ENCODE measurements at places on chromosomes 3 and 15.
A peak's percentile ranks its signal among the peaks of the same experiment; 100 is the strongest.

GRCh38 chr3:107861904-107862303 lies 228.9 kb downstream of the CD47 start:
- DNase-seq = no peak

DNA sequence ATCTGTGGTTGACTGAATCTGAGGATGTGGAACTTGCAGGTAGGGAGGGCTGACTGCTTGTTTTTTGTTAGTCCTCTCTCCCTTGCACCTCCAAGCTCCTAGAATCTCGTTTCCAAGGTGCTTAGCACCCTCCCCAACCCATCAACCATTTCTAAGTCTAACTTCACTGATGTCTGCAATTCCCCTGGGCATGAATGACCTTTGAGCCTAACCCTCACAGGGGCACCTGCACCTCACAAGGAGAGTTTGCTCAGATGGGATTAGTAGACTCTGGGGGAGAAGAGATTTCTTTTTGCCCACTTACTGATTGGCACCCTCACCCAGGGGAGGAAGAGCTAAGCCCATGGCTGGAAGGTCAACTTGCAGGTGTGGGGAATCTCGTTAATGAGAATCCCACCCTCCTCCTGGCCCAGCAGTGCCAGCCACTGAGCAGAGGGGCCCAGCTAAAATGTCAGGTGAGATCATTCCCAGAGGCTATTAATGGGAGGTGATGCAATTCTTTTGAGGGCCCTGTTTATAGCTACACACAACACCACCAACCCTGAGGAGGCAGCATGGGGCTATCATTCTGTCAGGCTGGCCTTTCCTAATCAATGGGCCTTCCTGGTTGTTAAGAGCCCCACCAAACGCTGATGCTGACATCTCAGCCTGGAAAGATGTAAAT lies 81.6 kb upstream of the HERC1 start:
- DNase-seq = peak; percentile 11

DNA sequence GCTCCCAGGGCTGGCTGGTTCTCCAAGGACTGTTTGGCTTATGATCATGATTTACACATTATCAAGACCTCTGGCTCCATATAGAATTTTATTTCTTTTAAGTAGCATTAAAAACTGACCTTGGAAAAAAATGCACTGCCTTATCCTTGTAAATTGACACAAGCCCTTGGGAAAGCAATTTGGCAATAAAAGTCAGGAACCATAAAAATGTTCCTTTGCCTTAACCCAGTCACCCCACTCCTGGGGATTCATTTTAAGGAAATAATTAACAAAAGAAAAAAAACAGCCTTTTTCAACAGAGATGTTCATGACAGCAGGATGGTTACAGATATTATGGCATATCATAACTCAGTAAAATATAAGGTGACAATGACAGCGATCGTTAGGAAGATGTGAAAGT lies 51.6 kb upstream of the NR2E3 start:
- DNase-seq = no peak

- DNase-seq = no peak
These were observed 67.4 kb downstream of the CORO2B start for GRCh38 chr15:68646156-68646555.

GRCh38 chr3:46936733-46937250 lies 39.8 kb downstream of the CCDC12 start:
- peak; percentile 20 for DNase-seq

- DNase-seq = no peak
These were observed 166.6 kb upstream of the ZNF717 start for GRCh38 chr3:75951941-75952340.

GRCh38 chr3:126541628-126542339 lies 16.9 kb downstream of the C3orf22 start:
- DNase-seq = no peak

DNA sequence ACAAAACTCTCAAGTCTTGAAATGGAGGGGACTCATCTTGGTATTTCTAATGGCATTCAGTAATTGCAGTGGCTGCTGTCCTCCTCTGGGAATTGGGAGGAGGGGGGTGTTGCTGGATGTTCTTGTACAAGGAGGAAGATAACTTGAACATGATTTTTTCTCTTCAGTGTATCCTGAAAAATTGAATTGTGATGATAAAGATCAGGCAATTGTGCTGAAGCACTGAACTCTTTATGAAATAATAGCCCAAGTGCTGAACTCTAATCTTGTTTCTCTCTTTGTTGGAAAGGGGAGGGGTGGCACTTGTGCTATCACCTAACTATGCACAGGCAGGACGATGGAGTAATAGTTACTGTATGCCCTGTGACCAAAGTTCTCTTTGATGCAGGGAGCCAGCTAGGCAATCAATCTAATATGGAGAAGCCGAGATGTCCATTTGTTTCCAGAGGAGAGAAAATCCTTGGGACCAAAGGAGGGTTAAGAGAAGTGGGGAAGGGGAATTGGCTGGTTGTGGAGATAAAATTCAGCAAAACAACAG lies 68.1 kb upstream of the ATP2C1 start:
- DNase-seq = no peak

DNA sequence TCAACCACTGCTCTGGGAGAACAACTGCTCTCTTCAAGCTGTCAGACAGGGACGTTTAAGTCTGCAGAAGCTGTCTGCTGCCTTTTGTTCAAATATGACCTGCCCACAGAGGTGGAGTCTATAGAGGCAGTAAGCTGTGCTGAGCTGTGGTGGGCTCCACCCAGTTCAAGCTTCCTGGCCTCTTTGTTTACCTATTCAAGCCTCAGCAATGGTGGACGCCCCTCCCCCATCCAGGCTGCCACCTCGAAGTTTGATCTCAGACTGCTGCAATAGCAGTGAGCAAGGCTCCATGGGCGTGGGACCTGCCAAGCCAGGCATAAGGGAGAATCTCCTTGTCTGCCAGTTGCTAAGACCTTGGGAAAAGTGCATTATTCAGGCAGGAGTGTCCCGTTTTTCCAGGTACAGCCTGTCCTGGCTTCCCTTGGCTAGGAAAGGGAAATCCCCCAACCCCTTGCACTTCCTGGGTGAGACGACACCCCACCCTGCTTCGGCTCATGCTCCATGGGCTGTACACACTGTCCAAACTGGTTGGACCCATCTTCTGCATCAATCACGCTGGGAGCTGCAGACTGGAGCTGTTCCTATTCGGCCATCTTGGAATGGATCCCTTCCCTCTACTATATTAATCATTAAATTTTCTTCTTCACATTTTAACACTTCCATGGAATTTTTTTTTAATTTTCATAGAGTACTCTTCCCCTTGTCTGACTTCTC lies 167.0 kb upstream of the UBE2E2 start:
- no peak for DNase-seq

- no peak for DNase-seq
These were observed 8.3 kb upstream of the TM4SF1 start for GRCh38 chr3:149385617-149386298.

DNA sequence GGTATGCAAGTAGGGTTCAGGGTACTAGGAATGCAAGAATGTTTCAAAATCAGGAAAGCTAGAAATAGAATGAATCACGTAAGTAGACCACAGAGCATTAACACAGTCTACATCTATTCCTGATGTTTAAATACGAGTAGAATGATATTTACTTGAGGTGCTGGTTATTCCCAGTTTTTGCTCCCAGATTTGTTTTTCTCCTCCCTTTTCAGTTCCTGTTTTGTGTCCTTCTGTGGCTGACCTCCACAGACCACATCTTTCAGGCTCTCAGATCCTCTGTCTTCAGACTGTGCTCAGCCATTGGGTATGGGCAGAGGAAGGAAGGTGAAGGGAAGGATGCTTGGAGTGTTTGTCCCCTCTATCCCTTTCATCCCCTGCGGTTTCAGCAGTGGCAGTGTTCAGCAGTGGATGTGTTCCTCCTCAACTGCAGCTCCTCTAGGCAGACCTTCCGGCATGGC lies 276.6 kb downstream of the ZNF621 start:
- DNase-seq = peak; percentile 13

GRCh38 chr15:76492538-76492937 lies 156.0 kb downstream of the ISL2 start:
- DNase-seq = no peak

GRCh38 chr15:31389576-31389975 lies 62.9 kb downstream of the KLF13 start:
- no peak for DNase-seq

GRCh38 chr3:197514786-197515355 lies 40.9 kb downstream of the BDH1 start:
- no peak for DNase-seq

GRCh38 chr3:128996200-128996599 lies 2.3 kb upstream of the CFAP92 start:
- DNase-seq = no peak

All from AG10803 (cell line).